ENCODE measurements at places on chromosomes 7 and 10.
A peak's percentile ranks its signal among the peaks of the same experiment; 100 is the strongest.

DNA sequence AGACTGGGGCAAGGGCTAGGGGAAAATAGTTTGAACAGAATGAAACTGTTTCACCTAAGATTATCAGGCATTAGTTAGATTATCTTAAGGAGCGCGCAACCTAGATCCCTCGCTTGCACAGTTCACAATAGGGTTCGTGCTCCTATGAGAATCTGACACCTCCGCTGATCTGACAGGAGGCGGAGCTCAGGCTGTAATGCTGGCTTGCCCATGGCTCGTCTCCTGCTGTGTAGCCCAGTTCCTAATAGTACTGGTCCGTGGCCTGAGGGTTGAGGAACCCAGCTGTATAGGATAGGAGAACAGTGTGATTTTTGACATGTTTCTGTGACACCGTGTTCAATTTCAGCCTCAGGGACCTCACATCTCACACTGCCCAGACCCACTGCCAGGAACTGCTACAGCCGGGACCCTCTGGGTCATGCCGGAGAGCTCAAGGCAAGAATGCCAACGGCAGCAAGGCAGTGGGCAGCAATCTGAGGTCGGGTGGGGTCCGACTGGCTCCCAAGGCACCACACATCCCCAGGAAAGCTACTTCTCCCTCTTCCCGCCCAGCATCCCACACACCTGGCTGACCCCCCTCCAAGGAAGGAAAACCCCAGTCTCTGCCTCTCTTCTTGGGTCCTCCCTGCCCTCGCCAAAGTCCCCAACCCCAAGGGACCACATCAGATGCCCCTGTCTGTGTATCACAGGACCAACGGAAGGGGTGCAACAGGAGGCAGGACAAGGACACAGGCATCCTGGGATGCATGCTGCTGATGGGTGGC is 31.7 kb downstream of the CAMK2B start:
- DNase-seq: peak; percentile 9

DNA sequence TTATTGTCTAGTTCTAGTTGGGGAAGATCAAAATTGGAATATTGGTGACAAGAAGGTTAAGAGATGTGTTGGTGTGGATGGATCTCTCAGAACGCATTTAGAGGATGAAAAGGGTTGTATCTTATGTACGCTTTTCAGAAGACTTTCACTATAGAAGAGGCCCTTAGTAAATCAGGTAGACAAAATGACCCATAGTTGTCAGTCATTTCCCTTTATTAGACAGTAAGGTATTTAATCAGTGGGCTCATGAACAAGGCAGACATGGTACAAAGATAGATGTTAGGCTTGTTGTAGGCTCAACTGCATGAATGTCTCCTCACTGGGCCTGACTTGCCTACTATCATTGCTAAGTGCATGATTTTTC is 359.2 kb downstream of the PHF14 start:
- no peak for DNase-seq

DNA sequence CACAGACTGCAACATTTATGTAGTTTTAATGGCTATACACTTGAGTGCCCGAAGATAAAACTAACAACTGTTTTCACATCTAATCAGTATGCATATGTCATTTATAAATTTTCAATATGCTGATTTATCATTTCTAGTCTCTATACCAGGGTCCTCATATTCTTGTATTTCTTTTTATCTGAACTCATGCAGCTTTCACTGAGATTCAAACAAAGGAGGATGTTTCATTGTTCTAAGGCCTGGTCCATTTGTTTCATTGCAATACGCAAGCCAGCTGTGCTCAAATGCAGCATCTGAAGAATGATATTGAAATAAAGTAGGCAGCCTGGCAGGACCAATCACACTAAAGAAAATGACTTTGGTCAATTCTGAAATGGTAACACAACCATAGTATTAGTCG is 31.7 kb downstream of the MAGI2 start:
- DNase-seq: no peak

DNA sequence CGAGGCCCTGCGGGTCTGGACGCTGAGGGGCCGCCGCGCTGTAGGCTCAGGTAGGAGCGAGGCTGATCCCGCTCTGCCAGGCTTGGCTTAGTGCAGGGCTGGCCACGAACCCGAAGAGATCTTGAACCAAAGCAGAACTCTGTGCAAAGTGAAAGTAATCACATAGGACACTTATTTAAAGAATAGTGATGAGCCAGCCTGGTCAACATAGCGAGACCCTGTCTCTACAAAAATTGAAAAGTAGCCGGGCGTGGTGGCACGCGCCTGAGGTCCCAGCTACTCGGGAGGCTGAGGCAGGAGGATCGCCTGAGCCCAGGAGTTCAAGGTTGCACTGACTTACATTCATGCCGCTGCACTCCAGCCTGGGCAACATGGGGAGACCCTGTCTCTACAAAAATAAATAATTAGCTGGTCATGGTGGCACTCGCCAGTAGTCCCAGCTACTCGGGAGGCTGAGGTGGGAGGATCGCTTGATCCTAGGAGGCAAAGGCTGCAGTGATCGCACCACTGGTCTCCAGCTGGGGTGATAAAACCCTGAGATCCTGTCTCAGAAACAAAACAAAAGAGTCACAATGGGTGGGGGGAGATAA is 541 bp downstream of the ZSCAN25 start:
- no peak for DNase-seq

DNA sequence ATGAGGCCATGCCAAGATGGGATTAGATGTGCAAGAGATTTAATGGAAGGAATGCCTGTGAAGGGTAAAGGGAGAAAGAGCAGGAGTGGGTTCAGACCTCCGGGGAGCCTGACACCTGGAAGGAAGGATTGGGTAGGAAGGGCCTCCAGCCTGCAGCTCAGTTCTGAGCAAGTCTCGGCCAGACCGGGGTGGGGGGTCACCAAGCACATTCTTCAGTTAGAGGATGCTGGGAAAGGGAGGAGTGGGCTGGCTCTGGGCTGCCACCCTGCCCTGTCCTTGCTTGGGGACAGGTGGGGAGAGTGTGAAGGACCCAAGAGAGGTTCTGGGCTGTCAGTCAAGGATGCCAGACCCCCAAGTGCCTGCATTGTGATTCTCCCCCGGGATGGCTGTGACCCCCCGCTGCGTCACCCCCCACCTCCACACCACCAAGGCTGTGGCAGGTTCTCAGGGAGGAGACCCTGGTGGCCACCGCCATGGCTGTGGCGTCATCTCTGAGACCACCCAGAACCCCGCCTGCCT is 16.5 kb upstream of the PRKAG2 start:
- no peak for DNase-seq

DNA sequence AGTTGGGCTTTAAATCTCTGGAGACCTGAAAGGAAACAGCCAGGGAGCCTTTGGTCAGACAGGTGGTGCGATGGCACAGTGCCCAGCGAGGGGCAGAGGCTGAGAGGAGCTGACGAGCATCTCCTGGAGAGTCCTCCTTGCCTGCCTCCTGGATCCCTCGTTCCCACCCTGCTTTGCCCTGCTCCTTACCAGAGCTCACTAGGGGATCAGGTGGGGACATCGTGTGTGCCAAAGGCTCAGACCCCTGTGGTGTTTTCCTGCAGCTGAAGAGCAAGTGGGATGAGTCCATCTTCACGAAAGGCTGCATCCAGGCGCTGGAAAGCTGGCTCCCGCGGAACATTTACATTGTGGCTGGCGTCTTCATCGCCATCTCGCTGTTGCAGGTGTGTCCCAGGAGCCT is 21.8 kb upstream of the SH2D4B start:
- DNase-seq: peak; percentile 12

GRCh38 chr7:112799448-112800120 is 9.4 kb upstream of the TMEM168 start:
- DNase-seq: no peak

DNA sequence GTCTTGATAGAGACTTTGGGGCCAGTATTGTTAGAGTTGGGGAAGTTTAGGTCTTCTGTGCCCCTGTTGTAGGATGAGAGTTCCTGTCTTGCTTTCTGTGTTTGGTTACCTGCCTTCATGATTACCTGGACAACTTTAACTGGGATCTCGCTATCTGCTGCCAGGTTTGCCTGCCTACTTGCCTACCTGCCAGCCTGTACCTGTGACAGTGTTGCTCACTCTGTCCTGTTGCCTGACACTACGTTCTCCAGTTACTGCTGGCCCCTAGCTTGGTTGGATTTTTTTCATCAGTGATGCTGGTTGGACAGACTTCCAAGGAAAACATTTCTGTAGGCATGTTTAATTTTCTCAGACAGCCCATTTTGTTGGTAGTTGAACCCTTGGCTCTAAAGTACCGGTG is 48.4 kb downstream of the PPP1R9A start:
- no peak for DNase-seq

DNA sequence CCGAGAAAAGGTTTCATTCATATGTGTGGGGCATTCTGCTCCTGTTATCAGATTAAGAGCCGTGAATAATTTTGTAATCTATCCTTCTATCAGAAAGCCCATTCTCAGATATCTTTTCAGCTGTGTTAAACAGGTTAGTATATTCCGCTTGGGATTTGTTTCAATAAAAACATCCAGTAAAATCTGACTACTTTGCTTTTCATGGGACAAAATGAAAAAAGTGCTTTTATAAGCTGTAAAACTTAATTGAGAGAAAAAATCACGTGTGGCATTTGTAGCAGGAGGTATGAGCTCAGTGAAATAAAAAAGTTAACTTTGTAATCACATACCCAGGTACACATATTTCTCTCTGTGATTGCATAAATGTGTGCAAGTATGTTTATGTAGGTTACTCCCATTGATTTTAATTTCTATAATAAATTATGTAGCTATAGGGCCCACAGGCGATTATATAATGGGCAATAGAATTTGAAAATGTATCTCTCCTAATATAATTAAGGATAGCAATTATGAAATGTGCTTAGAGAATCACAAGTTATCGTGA is 3.9 kb downstream of the MET start:
- DNase-seq: no peak

GRCh38 chr10:73910764-73911552 is at the start of gene PLAU:
Gene PLAU (plus strand): TSS chr10:73911132. CDS start chr10:73911556, 424 bp downstream.
- peak; percentile 63 for DNase-seq

DNA sequence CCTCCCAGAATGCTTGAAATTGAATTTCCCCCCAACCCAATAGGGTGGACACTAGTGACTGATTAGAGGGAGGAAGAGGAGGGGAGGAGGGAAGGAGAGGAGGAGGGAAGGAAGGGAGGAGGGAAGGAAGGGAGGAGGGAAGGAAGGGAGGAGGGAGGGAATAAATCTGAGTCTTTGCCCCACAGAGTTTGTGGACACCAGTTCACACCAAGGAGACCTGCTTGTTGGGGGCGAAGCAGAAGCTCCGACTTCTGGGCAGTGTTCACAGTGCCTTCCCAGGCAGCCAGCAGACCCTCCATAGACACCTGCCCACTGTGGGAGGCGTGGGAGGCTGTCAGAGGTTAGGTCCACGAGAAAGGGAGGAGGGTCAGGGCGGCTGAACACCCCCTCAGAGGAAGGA is 44.8 kb downstream of the PRKAG2 start:
- no peak for DNase-seq

- DNase-seq: peak; percentile 3
Observed at GRCh38 chr10:43943818-43944360, 295.2 kb upstream of the ZNF32 start.

DNA sequence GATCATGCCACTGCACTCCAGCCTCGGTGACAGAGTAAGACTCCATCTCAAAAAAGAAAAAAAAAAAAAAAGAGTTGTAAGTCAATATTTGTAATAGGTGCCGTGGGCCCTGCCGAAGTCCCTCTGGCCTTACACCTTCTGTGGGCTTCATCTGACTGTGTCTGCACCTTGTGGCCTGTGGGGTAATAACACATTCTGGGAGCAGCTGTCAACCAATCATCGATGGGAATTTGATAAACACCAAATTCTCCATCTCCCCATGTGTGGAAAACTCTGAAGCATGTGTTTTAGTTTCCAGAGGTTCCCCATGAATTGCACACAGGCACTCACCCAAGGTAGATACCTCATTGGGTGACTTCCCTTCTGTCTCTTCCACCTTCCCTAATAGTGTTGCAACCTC is 10.8 kb downstream of the ZNF394 start:
- no peak for DNase-seq

GRCh38 chr7:152511736-152512135 is 75.9 kb upstream of the KMT2C start:
- no peak for DNase-seq

- peak; percentile 79 for DNase-seq
Observed at GRCh38 chr10:77501152-77501845, 136.3 kb downstream of the KCNMA1 start.

DNA sequence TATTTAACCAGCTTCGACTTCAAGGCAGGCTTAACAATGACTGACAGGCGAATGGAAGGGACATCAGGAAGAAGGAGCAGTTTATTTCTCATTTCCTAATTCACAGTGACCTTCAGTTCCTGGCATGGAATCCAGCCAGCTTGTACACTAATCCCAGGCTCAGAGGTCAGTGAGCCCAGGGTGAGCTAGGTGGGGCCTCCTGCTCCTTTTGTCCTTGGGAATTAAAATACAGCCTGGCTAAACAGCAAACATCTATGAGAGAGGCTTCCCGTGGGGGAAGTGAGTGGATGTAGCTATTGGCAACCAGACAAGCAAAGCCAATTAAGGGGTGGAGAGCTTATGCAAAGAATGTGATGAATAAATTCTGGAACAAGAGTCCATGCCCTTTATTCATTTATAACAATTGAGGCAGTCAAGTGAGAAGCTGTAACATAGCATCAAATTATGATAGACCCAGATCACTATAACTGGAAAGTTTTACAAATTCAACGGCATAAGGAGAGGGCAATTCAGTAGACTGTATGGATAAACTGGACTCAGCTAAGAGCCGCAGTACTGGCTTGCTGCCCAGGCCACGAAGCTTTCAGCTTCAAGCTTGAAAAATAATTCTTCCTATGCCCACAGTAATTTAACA is 57.1 kb downstream of the STK17A start:
- DNase-seq: peak; percentile 69

- no peak for DNase-seq
Observed at GRCh38 chr7:105647591-105647990, 66.3 kb upstream of the EFCAB10 start.

- no peak for DNase-seq
Observed at GRCh38 chr10:11034762-11035161, 17.1 kb downstream of the CELF2 start.

GRCh38 chr10:79487296-79488194 is 24.8 kb upstream of the EIF5AL1 start:
- DNase-seq: peak; percentile 72

All from femur (tissue), 1 donor.